ENCODE measurements at places on chromosomes 16 and 17.

- no peak for DNase-seq
- no peak overlapping the region for H3K4me3 ChIP-seq
- peaks cover 45% of the 10 kb centered on the region for H3K27me3 ChIP-seq
- H3K27ac ChIP-seq = no peak overlapping the region
These were observed 175.2 kb downstream of the CPPED1 start for GRCh38 chr16:12628536-12628935.

DNA sequence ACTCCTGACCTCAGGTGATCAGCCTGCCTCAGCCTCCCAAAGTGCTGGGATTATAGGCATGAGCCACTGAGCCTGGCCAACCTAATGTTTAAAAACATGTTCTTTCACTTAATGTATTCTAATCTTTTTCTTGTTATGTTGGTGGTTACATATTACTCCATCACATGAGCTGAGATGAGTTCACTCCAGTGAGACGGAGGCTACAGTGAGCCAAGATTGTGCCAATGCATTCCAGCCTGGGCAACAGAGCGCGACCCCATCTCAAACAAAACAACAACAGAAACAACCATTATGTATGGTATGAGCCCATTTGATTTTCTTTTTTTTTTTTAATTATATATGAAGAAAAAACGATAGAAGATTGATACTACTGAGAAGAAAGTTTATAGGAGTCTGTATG lies 39.6 kb downstream of the SLC39A11 start:
- DNase-seq = no peak
- no peaks in the 10 kb centered on the region for H3K4me1 ChIP-seq
- no peaks in the 10 kb centered on the region for H3K36me3 ChIP-seq
- H3K4me3 ChIP-seq = no peak overlapping the region
- H3K27ac ChIP-seq = no peak overlapping the region

DNA sequence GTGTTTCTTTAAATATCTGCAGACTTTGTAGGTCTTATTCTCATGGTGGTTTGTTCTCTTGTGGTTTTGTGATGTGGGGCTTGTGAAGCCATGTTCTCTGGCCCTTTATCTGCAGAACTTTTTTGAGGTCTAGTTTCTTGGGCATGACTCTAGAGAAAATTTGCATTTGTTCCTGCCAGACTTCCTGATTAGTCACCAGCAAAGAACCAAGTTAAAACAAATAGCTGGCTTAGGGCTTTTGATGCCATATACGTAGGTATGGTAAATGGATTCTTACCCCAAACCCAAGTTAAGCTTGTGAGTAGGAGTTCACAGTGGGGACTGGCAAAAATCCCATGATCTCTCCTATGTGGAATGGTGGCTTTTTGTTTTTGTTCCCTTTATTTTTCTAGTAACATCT lies 68.7 kb upstream of the IRX3 start:
- H3K4me3 ChIP-seq = no peak overlapping the region
- no peaks in the 10 kb centered on the region for H3K36me3 ChIP-seq
- DNase-seq = no peak
- no peaks in the 10 kb centered on the region for H3K4me1 ChIP-seq

DNA sequence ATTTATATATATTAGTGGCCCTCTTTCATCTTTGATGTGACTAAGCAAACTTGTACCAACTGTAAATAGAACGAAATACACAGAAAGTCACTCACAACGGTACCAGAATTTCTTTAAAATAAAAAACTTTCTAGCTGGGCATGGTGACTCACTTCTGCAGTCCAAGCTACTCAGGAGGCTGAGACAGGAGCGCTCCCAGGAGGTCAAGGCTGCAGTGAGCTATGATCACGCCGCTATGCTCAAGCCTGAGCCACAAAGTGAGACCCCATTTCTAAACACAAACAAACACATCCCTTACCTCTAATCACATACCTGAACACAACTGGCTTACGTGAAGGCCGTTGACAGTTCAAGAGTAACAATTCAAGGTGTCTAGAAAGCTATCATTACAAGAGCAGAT lies 29.7 kb downstream of the STAT5B start:
- H3K4me3 ChIP-seq = no peak overlapping the region
- DNase-seq = no peak
- no peaks in the 10 kb centered on the region for H3K36me3 ChIP-seq
- H3K27ac ChIP-seq = peak overlapping the region; percentile 29
- H3K4me1 ChIP-seq = peaks cover 69% of the 10 kb centered on the region

- H3K4me3 ChIP-seq = no peak overlapping the region
- H3K36me3 ChIP-seq = peaks cover under 1% of the 10 kb centered on the region
- peak overlapping the region; percentile 35 for H3K27ac ChIP-seq
- no peaks in the 10 kb centered on the region for H3K4me1 ChIP-seq
These were observed 53.0 kb upstream of the YPEL2 start for GRCh38 chr17:59278406-59278805.

DNA sequence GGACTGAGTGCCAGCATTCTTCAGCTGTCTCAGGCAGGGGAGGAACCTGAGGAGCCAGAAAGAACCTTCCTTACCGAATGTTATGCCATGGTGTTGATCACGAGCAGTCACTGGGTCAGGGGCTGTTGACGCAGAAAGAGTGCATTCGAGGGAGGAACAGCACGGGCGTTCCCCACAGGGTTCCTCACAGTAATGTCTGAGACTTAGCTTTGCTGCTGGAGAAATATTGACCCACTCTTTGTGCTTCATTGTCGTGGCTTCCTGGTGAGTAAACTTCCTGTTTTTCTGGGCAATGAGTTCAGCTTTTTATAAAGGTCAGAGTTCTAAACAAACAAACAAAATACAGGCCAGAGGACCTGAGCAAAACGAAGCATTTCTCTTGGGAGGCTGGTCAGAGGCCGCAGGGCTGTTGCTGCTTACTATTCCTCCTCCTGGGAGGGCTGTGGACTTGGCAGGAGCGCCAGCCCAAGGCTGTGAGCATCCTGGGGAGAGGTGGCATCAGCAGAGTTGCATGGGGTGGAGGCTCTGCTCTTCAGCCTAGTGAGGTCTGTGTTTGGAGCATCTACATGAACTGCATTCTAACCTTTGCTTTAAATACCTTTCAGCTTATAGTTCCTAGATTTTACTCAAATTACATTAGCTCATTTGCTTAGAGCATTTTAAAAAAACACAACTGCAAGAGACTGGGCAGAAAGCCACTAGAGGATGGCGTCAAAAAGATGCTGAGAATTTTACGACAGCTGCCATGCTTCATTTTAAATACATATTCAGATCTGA lies 143.1 kb upstream of the CACNG5 start:
- no peaks in the 10 kb centered on the region for H3K27me3 ChIP-seq
- no peaks in the 10 kb centered on the region for H3K4me1 ChIP-seq
- peaks cover 52% of the 10 kb centered on the region for H3K36me3 ChIP-seq
- DNase-seq = no peak

- peak overlapping the region; percentile 61 for H3K27ac ChIP-seq
- H3K4me3 ChIP-seq = no peak overlapping the region
- peak; percentile 95 for DNase-seq
- H3K36me3 ChIP-seq = no peaks in the 10 kb centered on the region
- no peaks in the 10 kb centered on the region for H3K27me3 ChIP-seq
These were observed 31.7 kb downstream of the SOCS1 start for GRCh38 chr16:11224096-11224893.

GRCh38 chr16:49127103-49127502 lies 154.5 kb downstream of the CBLN1 start:
- H3K27me3 ChIP-seq = no peaks in the 10 kb centered on the region
- no peak for DNase-seq

DNA sequence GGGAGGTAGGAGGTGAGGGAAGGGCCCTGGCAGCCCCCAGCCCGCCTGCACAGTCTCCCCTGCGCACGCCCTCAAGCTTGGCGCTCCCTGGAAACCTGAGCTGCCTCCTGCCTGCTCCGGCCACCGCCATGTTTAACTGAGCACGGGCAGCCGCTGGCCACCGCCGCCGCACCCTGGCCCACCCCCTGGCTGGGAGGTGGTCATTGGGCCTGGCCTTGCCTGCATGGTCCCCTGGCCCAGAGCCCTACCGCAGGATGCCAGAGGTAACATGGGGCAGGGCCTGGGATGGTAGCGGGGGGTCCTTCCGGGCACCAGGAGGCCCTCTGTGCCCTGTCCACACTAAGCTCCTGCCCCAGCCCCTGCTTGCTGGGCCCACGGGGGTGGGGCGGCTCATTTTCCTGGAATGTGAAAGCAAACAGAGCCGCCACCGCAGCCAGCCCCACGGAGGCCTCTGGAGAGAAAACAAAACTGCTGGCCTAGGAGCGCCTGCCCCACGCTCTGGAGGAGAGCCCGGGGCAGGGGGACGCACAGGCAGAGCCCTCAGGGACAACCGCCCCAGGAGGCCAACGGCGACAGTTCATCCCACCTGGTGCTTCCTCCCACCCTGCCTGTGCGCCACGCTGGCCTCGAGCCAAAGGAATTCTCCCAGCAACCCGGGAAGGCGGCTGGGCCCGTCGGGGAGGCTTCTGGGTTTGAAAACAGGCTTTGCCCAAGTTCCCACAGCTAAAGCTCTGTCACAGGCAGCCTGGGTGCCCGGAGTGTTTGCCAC lies 8.9 kb downstream of the NHERF2 start:
- peaks cover 11% of the 10 kb centered on the region for H3K36me3 ChIP-seq
- DNase-seq = no peak
- peak overlapping the region; percentile 43 for H3K4me3 ChIP-seq
- peaks cover 88% of the 10 kb centered on the region for H3K4me1 ChIP-seq
- peak overlapping the region; percentile 83 for H3K27ac ChIP-seq

DNA sequence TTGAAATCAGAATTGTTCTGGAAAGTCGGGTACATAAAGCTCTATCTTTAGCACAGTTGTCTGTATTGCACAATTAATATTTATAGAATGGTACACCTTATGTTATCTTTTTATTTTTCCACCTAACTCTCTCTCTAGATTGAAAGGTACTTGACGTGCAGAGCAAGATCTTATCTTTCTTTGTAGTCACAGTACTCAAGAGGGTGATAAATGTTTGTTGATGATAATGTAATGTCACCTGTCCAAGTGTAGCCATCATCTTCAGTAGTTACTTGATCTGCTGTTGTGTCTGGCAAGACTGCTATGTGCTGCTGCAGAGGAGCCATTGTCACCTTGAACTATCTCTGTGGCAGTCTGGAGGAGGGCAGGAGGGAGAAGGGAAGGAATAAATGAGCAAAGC lies 5.3 kb downstream of the HMOX2 start:
- H3K27ac ChIP-seq = no peak overlapping the region
- no peak overlapping the region for H3K4me3 ChIP-seq
- H3K27me3 ChIP-seq = no peaks in the 10 kb centered on the region
- H3K4me1 ChIP-seq = peaks cover 39% of the 10 kb centered on the region
- no peaks in the 10 kb centered on the region for H3K36me3 ChIP-seq

DNA sequence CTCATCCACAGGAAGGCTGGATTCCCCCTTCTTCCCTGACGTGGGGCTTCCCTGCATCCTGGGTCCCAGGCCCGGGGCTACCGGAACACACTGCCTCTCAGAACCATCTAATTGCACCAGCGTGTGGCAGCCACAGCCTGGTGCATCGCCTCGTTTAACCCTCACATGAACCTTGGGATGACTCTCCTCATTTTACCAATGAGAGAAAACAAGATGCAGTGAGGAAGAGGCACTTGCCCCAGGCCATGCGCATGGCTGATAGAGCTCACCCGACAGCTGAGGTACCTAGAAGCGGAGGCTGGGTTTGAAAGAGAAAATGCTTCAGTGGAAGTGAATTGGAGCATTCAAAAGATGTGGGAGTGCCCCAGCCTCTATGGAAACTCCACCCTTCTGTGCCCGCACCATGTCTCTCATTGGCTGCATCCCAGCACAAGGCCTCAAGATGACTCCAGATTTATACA lies 162.3 kb downstream of the KATNIP start:
- no peaks in the 10 kb centered on the region for H3K4me1 ChIP-seq
- no peak for DNase-seq
- peaks cover 28% of the 10 kb centered on the region for H3K36me3 ChIP-seq
- no peak overlapping the region for H3K4me3 ChIP-seq

GRCh38 chr17:20315311-20315710 lies 152.0 kb downstream of the LGALS9B start:
- DNase-seq = no peak
- H3K36me3 ChIP-seq = peaks cover 12% of the 10 kb centered on the region
- H3K27me3 ChIP-seq = no peaks in the 10 kb centered on the region
- H3K4me3 ChIP-seq = no peak overlapping the region

All from esophagus muscularis mucosa (tissue), 4 donors.